ENCODE measurements at places on chromosomes 7 and 10.

DNA sequence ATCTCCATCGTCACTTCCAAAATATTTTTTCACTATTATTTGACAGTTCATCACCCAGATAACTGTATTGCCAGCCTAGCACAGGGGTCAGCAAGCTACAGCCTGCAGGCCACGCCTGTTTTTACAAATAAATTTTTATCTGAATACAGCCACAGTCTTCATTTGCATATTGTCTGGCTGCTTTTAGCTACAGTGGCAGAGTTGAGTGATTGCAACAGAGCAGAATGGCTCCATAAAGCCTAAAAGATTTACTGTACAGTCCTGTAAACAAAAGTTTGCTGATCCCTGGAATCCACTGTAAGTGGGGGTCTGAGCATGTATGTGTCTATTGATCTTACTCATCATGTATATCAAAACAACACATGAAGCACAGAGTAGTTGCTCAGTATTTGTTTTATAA is 45.9 kb upstream of the GNAI1 start:
- no peak for DNase-seq

- peak; percentile 84 for DNase-seq
Observed at GRCh38 chr10:61904733-61905725, 3.5 kb downstream of the ARID5B start.

- peak; percentile 75 for DNase-seq
Observed at GRCh38 chr7:42227541-42227935, 9.5 kb downstream of the GLI3 start.

- no peak for DNase-seq
Observed at GRCh38 chr10:102661658-102662028, 17.4 kb downstream of the TRIM8 start.

- DNase-seq = no peak
Observed at GRCh38 chr10:71268247-71268691, 50.8 kb upstream of the SLC29A3 start.

- peak; percentile 7 for DNase-seq
Observed at GRCh38 chr10:99172128-99172738, 63.4 kb downstream of the HPSE2 start.

- no peak for DNase-seq
Observed at GRCh38 chr10:96683065-96683464, 37.2 kb downstream of the PIK3AP1 start.

DNA sequence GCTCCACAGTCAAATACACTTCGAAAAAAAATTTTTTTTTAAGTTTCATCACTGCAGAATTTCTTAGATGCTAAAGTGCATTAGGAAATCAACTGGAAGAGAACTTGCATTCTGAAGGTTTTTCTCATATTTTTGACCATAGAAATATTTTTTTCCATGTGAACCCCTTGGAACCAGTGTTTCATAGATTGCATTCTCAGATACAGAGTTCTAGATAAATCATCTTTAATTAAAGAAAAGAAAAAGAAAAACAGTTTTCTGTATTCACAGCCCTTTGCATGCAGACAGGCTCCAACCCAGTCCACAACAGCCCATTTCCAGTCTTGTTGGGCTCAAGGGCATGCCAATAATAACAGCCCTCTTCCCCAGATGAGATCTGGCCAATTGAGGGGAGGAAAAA is 75.5 kb upstream of the RPA3 start:
- no peak for DNase-seq

DNA sequence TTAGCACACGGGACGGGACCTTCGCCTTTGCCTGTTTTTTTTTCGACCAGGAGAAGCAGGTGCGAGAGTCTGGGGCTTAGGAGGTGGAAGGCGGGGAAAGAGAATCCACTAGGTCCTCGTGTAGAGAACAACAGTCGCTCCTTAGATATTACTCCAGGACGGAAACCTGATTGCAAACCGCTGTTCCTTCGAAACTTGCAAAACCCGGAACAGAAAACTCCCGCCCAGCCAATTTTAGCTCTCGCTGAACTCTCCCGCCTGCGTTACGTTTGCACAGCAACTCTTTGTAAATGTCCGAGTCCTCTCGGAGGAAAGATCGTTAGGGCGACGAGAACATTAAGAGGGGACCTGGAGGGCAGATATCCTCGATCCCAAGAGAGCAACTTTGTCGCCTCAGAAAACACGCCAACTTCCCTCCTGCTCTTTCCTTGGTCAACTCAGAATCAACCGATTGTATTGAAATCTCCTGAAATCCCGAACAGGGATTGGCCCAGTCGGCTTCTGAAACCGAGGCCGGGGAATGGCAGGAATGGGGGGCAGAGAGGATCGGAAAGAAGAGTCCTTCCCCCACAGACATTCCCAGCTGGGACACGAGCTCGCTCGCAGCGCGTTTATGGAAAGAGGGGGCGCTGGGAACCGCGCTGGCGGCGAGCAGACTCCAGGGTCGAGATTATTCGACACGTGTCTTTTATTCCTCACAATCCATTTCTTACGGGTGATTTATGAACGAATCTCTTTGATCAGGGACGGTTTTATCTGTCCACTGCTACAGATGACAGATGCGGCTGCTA is 9.9 kb downstream of the TWIST1 start:
- no peak for DNase-seq

DNA sequence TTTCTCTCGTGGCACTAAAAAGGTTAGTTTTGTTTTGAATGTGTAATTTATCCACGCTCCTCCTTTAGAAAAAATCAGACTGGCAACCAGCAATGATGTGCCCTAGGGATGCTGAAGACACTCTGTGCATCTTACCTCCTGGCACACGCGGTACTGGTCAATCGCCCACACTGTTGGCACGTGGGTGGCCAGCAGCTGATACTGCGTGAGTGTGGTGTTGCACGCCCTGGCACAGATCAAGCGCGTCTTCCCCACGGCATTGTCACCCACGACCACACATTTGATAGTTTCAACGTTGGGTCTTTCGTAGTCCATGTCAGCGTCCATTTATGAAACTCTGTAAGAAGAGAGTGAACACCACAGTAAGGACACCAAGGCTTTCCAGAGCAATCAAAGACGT is 32.8 kb downstream of the RHOBTB1 start:
- DNase-seq = no peak

GRCh38 chr10:125820701-125821100 is 2.4 kb downstream of the UROS start:
- no peak for DNase-seq

DNA sequence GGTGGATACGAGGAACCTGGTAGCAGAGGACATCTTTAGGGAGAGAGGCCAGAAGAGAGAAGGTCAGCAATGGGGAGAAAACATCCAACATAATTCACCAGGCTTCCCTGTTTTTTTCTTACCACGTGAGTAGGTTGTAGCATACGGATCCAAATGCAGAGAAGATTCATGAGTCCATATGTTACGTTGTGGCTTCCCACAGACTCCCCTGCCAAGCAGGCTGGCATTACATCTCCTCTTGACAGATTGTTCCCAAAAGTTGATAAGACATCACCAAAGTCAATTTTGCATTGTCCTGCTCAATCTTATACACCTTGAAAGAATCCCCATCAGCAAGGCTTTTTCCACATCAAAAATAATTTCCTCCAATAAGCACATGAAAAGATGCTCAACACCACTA is 39.7 kb downstream of the DRGX start:
- DNase-seq = no peak

GRCh38 chr7:103718482-103719061 is 270.9 kb downstream of the RELN start:
- DNase-seq = no peak

- no peak for DNase-seq
Observed at GRCh38 chr10:75407224-75407712, 5.7 kb upstream of the ZNF503 start.

- DNase-seq = no peak
Observed at GRCh38 chr10:116464257-116464656, 36.6 kb downstream of the PNLIPRP3 start.

- no peak for DNase-seq
Observed at GRCh38 chr10:4776234-4776638, 49.8 kb upstream of the AKR1E2 start.

DNA sequence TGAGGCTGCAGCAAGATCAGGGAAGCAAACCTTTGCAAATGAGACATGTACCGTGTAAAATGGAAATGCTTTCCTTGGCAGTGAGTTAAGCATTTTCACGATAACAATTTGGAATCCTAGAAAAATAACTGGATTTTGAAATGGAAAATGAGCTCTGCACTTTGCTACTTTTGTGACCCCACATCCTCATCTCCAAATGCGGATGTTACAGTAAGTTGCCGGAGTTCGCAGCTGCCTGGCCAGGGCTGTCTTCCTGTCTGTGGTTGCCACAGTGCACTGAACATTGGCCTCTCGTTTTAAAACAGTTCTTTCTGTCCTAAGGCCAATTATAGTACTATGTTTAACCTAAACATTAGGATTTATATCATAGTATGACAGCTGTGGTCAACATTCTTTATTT is 136.2 kb upstream of the FZD8 start:
- no peak for DNase-seq

DNA sequence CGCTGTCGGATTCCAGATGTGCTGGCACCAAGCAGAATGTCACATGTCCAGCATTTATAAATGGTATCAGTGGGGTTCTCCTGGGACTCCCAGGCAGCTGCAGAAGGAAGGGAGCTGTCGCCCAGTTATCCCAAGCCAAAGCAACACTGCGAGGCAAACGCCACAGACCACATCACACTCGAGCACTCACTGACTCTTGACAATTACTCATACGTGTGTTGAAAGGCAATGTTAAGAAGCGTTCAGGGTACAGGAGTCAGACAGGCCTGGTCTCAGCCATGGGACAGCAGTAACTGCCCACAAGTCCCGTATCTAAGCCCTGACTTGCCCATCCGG is 113.4 kb downstream of the DIP2C start:
- DNase-seq = no peak

- peak; percentile 15 for DNase-seq
Observed at GRCh38 chr7:135560631-135561030, 2.9 kb downstream of the NUP205 start.

GRCh38 chr10:49750546-49750945 is 11.6 kb downstream of the OGDHL start:
- no peak for DNase-seq

GRCh38 chr7:151859111-151859947 is 17.6 kb downstream of the PRKAG2 start:
- DNase-seq = no peak

DNA sequence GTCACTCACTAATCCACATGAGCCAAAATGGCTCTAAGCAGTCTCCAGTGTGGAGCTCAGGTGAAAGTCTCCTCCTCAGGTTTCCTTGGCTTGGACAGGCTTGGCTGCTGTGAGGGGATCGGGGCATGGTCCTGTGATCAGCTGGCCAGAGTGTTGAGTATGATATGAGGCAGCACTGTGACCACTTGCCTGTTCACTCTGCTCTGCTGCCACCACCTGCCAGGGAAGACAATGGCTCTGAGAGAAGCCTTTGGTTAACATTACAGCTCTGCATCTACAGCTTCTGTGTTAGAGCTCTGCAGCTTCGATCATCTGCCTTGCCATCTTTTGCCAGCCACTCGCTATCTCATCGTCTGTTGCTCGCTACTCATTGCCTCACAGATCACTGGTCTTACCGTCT is 20.1 kb upstream of the PTN start:
- DNase-seq = no peak

- DNase-seq = no peak
Observed at GRCh38 chr7:46290374-46291049, 369.4 kb upstream of the IGFBP3 start.

GRCh38 chr7:98878365-98879197 is at the start of gene TRRAP:
Gene TRRAP, plus strand, starts transcription at chr7:98878532. Its CDS starts 2,619 bp downstream, at chr7:98881151.
- DNase-seq = peak; percentile 81

DNA sequence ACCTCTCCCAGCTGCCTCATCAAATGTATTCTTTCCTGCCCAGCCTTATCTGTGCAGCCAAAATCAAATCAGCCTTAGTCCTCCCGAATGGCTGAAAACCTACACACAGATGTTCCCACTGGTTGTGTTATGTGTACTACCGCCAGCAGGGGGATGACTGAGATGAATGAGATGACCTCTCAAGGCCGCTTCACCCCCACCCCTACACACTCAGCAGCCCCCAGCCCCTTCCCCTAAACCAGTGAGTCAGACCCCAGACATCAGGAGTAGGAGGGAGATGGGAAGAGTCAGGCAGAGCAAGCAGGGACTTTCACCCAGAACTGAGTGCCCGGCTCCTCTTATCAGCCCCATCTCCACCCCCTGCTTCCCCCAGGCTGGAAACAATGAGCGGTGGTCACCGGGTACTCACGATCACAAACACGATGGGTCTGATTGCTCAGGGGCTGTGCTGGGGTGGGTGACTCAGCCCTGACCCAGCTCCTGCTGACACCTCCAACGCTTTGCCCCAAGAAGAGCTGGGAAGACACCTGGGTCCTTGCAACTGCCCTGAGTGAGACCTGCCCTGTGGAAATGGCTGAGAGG is 6.5 kb upstream of the C10orf105 start:
- DNase-seq = peak; percentile 93

DNA sequence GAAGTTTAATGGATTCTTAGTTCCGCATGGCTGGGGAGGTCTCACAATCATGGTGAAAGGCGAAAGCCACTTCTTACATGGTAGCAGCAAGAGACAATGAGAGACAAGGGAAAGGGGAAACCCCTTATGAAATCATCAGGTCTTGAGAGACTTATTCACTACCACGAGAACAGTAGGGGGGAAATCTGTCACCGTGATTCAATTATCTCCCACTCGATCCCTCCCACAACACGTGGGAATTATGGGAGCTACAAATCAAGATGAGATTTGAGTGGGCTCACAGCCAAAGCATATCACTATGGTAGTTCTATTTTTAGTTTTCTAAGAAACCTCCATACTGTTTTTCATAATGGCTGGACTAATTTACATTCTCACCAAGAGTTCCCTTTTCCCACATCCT is 36.7 kb downstream of the SPAM1 start:
- DNase-seq = no peak

DNA sequence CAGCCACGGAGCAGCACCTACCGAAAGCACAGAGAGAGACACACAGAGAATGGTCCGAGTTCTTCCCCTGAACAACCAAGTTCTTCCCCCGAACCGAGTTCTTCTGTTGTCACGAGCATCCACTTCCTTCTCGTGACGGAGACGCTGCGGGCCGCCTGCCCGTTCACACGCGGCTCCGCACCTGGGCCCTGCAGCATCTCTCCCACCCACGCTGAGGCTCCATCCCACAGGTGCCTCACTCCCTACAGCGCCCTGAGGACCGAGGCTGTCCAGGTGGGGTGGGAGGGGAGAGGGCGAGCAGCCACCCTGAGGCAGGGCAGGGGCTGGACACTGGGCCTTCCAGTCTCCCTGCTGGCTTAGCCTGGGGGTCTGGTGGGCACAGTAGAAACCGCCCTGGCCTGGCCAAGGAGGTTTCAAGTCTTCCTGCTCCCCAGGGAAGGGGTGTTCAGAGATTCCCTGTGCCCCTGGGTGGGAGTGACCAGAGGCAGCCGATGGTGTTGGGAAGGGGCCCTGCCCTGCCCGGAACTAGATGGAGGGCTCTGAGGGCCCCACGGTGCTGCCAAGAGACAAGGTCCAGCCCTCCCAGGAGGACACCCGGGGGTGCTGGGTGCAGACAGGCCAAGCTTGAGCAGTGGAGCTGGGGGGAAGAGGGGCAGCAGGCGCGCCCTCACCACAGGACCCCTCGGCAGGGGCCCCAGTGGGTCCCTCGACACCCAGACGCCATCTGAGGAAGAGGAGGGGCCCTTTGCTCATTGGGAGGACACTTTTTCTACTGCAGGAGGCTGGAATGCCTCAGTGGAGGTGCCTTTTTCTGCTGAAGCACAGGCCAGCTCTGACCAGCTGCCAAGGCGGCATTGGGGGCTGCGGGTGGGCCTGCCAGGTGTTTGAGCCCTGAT is 5.2 kb upstream of the NKX6-2 start:
- no peak for DNase-seq

Data from activated CD8-positive, alpha-beta T cell treated with anti-CD3 and anti-CD28 coated beads for 36 hours (primary cell).